ENCODE measurements at places on chromosomes 1 and 21.

GRCh38 chr1:170967042-170967910 lies 31.9 kb downstream of the MROH9 start:
- no peak for DNase-seq

DNA sequence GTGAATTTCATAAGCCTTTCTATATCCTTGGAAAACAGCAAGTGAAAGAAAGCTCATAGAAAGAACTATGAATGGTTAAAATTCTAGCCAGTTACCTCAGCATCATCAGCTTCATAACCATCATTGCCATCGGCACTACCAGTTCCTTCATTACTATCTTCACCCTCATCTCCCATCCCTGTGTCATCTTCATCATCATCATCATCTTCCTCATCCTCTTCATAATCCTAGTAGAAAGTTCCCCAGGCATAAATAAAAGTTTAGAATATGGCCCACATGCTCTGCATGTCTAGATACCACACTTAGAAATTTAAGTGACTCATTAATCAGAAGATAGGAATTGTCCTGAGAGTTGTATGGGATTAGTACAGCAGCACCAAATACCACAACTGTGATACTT lies 49.0 kb downstream of the TPR start:
- no peak for DNase-seq

DNA sequence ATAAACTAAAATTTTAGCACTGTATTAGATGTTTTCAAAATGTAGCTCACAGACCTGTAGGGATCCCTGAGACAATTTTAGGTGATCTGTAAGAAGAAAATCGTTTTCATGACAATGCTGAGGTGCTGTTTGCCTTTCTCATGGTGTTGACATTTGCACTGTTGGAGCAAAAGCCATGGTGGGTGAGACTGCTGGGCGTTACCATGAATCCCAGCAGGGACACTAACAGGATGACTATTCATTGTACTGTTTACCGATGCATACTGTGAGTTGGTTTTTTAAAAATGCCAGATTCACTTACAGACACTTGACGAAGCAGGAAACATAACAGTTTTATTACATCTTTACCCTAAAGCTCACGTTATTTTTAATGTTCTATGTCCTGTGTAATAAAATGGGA lies 468.5 kb downstream of the PCP4 start:
- DNase-seq: no peak

- no peak for DNase-seq
These were observed 1147.2 kb upstream of the ADGRL4 start for GRCh38 chr1:80153762-80154161.

GRCh38 chr1:25137521-25138395 lies 94.5 kb downstream of the SYF2 start:
- no peak for DNase-seq

- DNase-seq: no peak
These were observed 1.2 kb downstream of the GLIS1 start for GRCh38 chr1:53737648-53738204.

GRCh38 chr1:89643577-89643976 lies 10.7 kb downstream of the LRRC8C start:
- DNase-seq: no peak

- no peak for DNase-seq
These were observed 38.3 kb downstream of the WDR3 start for GRCh38 chr1:117967881-117968280.

- DNase-seq: no peak
These were observed 91.9 kb downstream of the KCNT2 start for GRCh38 chr1:196516373-196516772.

- no peak for DNase-seq
These were observed 83.4 kb downstream of the TRIM33 start for GRCh38 chr1:114427612-114428011.

DNA sequence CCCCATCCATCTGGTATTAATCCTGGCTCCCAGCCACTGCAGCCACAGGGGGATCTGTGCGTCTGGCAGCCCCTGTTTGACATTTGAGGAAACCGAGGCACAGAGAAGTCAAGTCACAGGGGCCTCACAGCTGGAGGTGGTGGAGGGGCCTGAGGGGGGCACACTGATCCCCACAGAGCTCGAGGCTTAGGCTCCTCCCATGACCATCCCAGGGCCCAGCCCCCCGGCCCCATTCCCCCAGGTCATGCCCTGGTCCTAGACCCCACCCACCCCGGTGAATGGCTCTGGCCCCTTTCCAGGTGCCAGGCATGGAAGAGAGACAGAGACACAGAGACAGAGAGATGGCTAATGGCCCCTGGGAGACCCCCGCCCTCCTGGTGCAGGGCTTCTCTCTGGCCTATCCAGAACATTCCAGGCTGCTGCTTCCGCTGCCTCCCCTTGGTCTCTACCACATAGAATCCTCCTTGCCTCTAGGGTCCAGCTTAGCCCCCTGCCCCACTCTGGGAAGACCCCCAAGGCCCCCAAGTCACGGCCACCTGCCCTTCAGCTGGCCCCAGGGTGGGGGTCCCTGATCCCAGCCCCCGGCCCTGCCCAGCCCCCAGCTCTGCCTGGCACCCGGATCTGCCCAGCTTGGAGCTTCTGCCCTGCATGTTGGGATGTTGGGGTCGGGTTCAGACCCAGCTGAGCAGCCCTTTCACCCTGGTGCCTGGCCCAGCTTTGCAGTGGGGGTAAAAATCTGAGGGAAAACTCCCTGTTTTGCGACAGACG lies 29.2 kb upstream of the LRRC3 start:
- DNase-seq: no peak

- no peak for DNase-seq
These were observed 62.5 kb downstream of the PEX14 start for GRCh38 chr1:10537082-10537766.

DNA sequence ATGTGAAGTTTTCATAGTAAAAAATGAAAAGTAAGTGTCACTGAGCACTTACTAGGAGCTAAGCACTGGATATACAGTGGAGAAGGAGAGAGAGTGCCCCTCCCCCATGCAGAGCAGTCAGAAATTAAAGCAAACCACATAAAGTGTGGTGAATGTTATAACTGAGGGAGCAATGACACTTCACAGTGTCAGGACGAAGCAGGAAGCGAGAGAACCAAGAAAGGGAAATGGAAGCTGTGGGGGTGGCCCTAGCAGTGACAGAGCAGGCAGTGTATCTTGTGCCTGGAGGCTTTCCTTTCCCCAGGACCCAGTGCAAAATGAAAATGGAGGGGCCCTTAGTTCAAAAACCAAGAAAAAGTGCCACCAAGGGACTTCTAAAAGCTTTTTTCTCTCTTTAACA lies 21.5 kb upstream of the RCAN3 start:
- DNase-seq: peak; percentile 63

DNA sequence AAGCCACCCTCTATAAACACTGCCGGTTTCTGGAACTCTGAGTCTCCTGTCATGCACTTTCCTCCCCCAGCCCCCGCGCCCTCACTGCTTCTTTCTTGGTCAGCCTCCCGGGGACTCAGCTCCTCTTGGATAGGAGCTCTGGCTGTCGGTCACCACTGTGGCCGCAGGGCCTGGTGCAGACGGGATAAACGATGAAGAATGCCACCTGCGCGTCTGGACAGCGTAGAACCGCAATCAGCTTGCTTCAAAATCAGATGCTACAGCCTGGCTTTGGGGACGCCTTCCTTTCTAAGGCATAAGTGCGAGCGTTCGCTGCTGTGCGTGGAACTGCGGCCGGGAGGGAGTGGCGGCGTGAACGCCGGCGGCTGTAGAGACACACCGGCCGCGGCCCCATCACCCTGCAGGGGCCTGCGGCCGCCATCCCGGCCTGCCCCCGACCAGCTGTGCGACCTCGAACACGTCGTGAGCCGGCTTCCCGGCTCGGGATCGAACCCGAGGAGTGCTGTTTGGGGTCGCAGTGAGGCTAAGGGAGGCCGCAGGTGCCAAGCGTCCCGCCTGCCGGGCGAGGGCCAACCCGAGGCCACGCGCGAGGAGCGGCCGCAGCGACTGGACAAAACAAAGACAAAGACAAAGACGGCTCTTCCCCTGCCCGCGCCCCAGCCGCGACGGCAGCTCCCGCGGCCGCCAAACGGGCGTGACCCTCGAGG lies 688 bp downstream of the PTTG1IP start:
- no peak for DNase-seq

GRCh38 chr1:66475940-66476339 lies 58.0 kb upstream of the SGIP1 start:
- DNase-seq: no peak

- no peak for DNase-seq
These were observed 5.3 kb downstream of the ARF1 start for GRCh38 chr1:228087771-228088251.

GRCh38 chr1:107454791-107455190 lies 314.0 kb downstream of the NTNG1 start:
- no peak for DNase-seq

GRCh38 chr1:54163573-54163972 lies 10.8 kb upstream of the CDCP2 start:
- DNase-seq: no peak

DNA sequence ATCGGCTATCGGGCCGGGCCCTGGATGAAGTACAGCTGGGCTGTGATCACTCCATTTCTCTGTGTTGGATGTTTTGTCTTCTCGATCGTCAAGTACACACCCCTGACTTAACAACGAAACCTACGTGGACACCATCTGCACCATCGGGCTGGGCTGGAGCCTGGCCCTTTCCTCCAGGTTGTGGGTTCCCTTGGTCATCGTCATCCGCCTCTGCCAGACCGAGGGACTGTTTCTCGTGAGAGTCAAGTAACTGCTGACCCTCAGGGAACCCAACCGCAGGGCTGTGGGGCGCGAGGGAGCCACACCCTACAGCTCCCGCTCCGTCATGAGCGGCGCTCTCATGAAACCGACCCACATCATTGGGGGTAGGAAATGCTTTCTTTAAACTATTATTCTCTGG lies 842.4 kb upstream of the TMPRSS15 start:
- no peak for DNase-seq

GRCh38 chr1:114062477-114063099 lies 83.3 kb downstream of the OLFML3 start:
- no peak for DNase-seq

- DNase-seq: no peak
These were observed 486.9 kb upstream of the USP24 start for GRCh38 chr1:55702064-55702463.

DNA sequence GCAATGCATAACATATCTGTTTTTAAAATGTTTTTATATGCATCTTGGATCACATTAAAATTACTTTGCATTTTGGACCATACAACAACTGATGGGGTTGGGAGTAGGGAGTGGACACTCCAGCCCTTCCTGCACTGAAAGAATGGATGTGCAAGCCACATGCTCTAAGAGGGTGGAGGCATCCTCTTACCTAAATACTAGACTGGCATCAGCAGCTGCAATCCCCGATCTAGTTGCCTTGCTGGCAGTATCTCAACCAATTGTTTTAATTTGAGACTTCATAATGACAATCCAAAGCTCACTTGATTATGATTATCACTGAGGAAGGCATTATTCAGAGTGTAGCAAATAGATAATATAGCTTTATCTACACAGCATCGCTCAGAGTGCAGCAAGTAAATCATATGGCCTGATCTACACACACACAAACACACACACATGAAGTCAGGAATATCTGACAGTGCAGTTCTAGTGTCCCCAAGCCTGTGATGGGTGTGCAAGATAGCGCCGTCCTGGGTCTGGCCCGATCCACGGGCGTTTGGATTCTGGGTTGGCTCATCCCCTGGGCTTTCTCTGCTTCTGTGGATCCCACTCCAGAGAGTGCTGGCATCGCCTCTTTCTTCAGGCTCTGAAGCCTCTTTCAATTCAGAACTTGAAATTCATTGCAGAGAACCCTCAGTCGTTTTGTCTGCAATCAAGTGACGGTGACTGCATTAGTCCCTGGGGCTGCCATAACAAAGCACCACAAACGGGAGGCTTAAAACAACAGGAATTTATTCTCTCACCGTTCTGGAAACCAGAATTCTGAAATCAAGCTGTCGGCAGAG lies 181.3 kb downstream of the ETS2 start:
- no peak for DNase-seq

DNA sequence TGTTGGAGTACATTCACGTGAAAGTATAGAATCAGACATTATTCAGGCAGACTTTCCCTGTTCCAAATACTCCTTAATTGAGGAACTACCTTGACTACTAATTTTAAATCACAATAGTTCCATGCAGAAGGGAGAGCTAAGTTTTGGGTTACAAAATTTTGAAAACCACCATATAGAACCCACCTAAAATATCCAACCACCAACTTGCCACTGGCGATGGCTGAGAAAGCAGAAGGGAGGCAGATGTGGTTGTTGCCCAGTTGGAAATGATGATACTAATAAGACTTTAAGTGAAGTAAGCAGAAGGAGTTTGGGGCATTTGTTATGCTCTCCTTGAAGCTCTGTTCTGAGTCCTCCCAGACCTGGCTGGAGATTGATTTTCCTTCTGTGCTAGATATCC lies 190.7 kb downstream of the HLX start:
- no peak for DNase-seq

GRCh38 chr1:244664353-244664752 lies 11.4 kb downstream of the DESI2 start:
- no peak for DNase-seq

- no peak for DNase-seq
These were observed 117.7 kb upstream of the ETS2 start for GRCh38 chr21:38688068-38688467.

DNA sequence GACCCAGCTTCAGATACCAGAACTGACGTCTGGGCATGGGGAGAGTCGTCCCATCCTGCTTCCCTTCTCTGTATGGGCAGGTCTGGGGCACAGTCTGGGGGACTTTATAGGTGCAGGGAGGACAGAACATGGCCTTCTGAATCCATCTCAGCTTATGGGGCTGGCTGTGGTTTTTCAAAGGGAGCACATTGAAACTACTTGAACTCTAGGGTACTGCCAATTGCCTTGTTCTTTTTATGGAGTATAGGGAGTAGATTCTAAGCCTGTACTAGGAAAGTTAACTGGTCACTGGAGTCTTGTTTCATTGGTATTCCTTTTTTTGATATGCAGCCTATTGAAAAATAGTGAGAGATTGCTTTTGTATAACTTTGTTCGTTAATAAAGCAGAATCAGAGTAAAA lies 90.2 kb downstream of the ATP5PO start:
- DNase-seq: no peak

DNA sequence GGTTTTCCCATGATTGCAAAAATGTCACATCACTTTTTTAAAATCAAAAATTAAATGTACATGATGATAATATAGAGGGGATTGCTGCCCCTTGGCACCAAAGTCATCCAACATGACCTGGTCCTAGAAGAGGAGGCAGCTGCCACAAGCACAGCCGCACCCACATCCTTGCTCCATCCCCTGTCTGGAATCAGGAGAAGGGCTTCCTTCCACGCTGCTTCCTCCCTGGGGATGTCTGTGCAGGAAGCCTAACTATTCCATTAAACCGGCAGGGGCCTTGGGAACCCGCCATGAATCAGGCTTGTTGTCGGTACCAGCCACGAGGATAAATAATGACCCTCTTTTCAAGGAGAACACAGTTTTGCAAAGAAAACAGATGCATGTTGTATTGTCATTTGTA lies 68.7 kb upstream of the AJAP1 start:
- DNase-seq: no peak

DNA sequence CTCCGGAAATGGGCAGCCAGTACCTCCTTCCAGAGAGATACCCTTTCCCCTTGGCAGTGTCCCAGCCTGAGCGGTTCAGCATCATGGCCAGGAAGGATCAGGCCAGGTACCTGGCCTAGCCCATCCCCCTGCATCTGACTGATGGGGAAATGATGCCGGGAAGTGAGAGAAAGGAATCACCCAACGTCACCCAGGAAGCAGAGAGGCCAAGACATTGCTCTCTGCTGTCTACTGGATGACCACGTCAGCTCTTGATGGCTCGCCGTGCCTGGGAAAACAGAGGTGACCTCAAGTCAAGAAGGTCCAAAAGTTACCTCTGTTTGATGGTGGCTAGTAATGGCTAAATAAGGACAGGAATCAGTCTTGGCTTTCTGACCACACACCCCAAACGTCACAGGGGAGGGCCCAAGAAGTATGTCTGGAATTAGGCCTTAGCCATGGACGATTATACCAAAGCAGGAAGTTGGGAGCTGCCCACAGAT lies 79.0 kb downstream of the MRPL37 start:
- DNase-seq: no peak

All from activated CD8-positive, alpha-beta memory T cell treated with anti-CD3 and anti-CD28 coated beads, Interleukin-2, amount 50 U/mL, for 48 hours (primary cell).